ENCODE measurements at places on chromosomes 13 and 19. TPM values are rescaled to one million over a fixed set of nuclear protein-coding genes. Genes with fewer than 3 reads are reported as not detected.

Gene CD33
- total RNA-seq: 0.23 TPM

Gene CFAP97D2
- 0.92 TPM for total RNA-seq

Gene CYP2A7
- not detected for total RNA-seq

Gene TRMT1
- 68.9 TPM for total RNA-seq

Gene ZNF222
- total RNA-seq: 4.2 TPM

Gene CLEC17A
- 0.40 TPM for total RNA-seq

Gene IL12RB1
- total RNA-seq: 39.3 TPM

Gene CALR3
- total RNA-seq: not detected

Gene KLHL1
- total RNA-seq: not detected

Gene ZNF816
- total RNA-seq: 23.4 TPM

Gene GPR12
- not detected for total RNA-seq

Gene LIM2
- total RNA-seq: not detected

Gene SYCN
- total RNA-seq: 0.82 TPM

Gene MYH14
- total RNA-seq: 0.23 TPM

Gene KLK15
- total RNA-seq: not detected

Gene SLC25A41
- total RNA-seq: 0.33 TPM
